ENCODE measurements at places on chromosomes 11 and 22.
A peak's percentile ranks its signal among the peaks of the same experiment; 100 is the strongest.

DNA sequence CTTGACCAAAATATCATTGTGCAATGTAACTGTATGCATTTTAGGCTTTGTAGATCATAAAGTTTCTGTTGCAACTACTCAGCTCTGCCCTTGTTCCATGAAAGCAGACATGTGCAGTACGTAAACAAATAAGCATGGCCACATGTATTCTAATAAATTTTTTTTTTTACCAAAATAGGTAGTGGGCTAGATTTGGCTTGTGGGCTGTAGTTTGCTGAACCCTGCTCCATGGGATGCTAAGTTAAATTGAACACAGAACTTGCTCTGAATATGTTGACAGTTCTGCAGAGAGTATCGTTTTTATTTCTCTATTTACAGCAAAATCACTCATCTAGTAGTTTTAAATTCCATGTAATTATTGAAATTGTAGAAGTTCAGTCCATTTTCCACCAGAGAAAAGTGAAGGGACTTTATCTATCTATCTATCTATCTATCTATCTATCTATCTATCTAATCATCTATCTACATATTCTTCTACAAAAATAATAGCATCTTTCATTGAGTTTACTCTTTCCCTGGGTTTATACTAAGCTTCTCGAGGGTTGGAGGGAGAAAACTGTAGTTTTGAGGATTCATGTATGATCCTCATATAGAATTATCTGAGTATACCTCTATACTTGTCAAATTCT, 9.5 kb upstream of the OOSP4A start:
- DNase-seq, result no peak

- DNase-seq, result no peak
Measured at GRCh38 chr22:16956290-16956689, 51.7 kb downstream of the GAB4 start.

- DNase-seq, result no peak
Measured at GRCh38 chr11:34354782-34355181, 3.0 kb downstream of the ABTB2 start.

DNA sequence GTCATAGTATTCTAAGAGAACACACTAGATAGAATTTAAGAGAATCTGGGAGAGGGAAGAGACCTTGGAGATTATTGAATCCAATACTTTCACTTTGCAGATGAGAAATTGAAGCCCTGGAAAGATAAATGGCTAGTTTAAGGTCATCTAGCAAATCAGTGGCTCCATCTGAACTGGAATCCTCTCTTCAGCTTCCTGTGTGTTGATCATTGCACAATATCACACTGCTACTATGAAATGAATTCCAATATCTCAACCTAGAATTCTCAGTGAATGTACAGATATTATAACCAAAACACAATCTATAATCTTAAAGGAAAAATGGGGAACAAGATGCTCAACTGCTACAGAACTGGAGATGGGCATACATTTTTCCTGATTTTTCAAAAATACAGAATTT, 44.1 kb downstream of the DCUN1D5 start:
- DNase-seq, result no peak

DNA sequence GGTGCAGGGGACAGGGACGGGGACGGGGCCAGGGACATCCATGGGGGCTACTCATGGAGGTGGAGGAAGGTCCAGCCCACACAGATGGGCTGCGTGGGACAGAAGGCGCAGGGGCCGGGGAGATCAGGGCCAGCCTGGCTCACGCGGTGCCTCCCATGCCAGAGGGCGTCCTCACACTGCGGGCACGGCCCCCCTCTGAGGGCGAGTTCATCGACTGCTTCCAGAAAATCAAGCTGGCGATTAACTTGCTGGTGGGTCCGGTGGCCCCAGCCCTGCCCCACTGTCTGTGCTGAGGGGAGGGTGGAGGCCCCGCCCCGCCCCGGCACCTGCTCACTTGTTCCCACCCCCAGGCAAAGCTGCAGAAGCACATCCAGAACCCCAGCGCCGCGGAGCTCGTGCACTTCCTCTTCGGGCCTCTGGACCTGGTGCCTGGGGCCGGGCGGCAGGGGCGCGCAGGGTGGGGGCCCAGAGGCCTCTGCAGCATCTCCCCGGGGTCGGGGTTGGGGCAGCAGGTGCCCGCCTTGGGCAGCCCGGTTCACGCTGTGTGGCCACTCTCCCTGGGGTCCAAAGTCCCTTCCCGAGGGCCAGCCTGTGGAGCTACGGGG, 15.8 kb downstream of the EPS8L2 start:
- DNase-seq, result no peak

- DNase-seq, result no peak
Measured at GRCh38 chr11:16795146-16795545, 56.7 kb downstream of the C11orf58 start.

GRCh38 chr11:121722431-121723245, 269.9 kb upstream of the SORL1-AS1 start:
- DNase-seq, result peak; percentile 51

DNA sequence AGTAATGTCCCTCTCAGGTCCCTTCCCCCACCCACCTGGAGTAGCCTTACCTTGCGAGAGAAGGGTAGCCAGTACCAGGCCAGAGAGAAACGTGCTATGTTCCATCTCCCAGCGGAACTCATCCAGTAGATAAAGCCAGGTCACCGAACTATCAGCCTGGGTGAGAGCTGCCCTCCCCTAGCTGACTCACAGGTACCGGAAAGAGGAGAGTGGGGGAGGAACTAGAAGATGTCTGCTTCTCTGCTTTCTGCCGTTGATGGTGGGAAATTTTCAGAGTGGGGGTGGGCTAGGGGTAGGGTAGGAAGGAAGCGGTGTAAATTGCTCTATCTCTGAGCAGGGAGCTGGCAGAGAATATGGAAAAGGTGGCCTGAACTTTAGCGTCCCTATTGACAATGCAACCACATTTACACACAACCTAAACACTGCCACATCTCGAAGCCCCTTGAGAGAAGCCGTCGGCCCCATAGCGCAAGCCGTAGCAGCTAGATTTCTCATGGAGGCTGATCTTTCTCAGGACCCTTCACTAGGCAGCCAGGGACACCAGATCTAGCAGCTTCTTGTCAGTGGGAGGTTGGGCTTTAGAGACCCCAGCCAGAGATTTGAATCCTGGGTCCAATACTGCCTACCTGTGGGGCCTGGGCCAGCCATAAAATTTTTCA, at the start of gene CD3D:
TSS of gene CD3D (minus strand) at position 203 of the 659 bp plus-strand sequence. CDS start at position 105, 98 bp downstream.
- DNase-seq, result no peak

GRCh38 chr11:117814766-117815261, 9.7 kb downstream of the FXYD2 start:
- no peak for DNase-seq

DNA sequence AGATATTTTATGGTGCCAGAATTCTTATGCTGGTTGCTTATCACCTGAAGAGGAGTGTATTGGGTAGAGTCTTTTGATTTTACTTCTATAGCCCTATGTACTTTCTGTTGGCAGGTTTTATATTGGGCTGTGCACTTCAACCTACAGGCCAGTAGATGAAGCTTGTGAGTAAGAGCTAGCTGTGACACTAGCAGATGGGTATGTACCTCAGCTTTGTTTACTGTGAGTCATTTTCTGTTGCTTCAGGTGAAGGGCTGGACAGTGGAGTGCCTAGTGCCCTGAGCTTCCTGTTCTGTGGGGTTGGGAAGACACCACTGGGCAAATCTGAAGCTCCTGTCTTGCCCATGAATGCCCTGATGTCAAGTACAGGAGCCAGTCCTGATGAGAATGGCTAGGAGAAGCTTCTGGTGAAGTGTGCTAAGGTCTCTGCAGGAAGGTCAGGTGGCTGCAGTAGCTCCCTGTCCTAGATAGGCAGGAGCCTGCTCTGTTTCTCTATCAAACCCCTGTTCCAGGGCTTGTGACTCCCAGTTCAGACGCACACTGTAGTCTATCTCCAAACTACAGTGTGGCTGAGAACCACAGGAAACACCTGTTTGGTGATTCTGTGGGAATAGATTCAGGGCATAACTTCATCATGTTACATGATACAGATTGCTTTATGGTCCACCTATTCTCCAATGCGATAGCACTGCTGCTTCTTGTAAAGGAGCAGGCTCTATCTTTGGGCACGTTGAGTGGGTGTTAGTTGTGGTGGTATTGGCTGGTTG, 755.7 kb downstream of the KCNA4 start:
- DNase-seq, result no peak

DNA sequence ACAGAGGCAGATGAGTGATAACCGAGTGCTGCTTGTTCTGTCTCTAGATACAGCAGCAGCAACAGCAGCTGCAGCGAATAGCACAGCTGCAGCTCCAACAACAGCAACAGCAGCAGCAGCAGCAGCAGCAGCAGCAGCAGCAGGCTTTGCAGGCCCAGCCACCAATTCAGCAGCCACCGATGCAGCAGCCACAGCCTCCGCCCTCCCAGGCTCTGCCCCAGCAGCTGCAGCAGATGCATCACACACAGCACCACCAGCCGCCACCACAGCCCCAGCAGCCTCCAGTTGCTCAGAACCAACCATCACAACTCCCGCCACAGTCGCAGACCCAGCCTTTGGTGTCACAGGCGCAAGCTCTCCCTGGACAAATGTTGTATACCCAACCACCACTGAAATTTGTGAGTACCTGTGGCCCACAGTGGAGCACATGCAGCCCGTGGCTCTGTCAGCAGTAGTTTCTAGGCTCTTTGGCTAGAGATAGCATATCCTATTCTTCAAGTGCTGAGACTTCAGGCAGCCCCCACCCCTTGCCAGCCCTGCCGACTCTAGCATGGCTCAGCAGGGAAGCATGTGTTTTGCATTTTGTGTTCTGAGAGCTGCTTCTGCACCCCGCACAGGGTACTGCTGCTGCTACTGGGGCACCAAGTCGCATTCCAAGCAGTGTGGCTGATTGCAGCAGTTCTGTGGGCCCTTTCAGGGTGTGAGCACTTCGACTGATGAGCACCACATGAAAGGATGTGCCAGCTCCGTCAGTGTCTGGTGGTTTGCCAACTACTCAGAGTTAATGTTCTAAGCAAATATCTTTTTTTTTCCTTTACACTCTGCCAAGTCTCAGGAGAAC, 59.2 kb downstream of the MED15 start:
- no peak for DNase-seq

DNA sequence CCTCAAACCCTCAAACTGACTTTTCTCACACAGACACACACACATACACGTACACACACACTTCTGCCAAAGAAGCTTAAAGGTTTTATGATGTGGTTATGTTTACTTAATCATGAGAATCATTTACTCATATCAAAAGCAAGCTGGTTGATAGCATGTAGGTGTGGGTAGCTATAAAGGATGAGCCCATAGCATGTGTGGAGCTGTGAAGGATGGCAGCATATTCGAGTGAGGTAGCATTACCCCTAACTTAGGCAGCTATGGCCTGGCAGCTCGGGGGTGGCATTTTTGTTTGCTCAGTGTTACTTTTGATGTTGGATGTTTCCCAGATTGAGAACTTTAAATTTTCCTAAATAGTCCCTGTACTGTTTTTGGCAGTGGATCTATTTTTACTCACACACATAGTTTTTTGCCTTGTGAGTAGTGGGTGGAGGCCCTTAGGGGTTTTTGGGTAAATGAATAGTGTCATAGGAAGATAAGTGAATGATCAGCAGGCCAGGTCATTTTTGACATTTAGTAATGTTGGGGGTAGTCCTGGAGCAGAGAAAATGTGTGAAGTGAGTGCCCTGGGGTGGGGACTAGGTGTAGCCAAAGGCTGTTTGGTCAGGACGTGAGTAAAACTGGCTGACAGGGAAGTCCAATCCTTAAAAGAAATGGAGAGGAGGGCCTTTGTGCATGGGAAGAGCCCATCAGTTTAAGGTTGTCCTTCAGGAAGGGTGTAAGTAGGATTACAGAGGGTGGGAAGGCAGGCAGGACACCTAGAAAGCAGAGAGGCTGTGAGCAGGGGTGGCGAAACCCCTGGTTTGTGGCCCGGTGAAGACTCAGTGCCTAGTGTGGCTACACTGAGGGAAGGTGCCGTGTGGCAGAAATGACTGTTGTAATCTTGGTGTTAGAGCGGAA, 7.1 kb downstream of the YWHAH start:
- DNase-seq, result no peak

DNA sequence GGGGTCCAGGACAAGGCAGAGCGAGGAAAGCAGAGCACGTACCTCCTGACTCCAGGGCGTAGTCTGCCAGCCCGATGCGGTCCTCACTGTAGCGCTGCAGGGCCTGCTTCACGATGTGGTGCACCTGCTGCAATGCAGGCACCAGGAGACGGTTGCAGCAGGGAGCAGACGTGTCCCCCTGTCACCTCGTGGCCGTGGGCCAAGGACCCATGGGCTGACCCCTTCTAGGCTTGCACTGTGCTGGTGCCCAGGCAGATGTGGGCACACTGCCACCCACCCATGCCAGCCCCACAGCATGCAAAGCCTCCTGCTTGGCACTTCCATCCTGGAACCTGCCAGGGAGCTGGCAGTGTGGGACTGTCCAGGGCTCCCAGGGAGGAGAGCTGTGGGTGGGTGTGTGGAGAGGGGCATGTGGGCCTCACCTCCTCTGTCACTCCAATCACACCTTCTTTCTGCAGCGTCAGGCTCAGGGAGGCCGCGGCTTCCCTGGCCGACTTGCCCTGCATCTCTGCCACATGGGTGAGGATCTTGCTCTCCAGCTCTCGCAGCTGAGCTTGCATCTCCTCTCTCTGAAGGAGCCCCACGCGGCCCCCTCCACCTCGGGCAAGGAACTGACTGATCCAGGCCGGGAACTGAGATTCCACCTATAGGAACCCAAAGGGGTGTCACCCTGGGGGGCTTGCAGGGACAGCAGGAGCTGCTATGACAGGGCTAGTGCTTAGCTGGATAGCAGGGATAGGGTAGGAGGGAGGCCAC, 16.3 kb downstream of the SUN2 start:
- DNase-seq, result no peak

GRCh38 chr11:31636983-31637382, 127.4 kb downstream of the ELP4 start:
- no peak for DNase-seq

- no peak for DNase-seq
Measured at GRCh38 chr11:61918938-61919704, 1.8 kb upstream of the RAB3IL1 start.

GRCh38 chr11:75815345-75816168, 547 bp downstream of the UVRAG start:
- no peak for DNase-seq

DNA sequence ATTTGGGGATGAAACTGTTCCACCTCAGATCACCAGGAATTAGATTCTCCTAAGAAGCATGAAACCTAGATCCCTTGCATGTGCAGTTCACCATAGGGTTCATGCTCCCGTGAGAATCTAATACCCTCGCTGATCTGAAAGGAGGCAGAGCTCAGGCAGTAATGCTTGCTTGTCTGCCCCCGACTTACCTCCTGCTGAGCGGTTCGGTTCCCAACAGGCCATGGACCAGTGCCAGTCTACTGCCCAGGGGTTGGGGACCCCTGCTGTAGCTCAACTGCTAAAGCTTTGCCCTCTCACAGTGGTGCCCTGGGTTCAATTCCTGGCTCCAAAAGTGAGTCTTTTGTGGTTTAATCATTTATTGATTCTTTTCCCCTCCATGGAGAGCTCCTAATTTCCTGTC, 3.4 kb downstream of the JAML start:
- no peak for DNase-seq

- DNase-seq, result no peak
Measured at GRCh38 chr11:46404476-46405017, 13.0 kb upstream of the CHRM4 start.

DNA sequence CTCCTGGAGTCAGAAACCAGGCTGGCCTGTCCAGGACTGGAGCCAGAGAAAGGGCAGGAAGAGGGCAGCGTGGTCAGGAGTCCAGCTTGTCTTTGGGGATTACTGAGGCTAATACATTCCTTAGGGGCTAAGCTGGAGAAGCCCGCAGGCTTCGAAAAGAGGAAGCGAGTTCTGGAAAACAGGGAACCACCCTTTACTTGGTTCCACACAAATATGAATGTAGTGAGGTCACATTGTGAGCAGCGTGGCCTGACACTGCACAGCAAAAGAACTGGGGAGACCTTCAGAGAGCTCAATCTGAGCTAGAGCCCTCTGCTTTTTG, 132.3 kb downstream of the CEP164 start:
- no peak for DNase-seq

Data from left lobe of liver (tissue), 2 donors.